ENCODE measurements at places on chromosomes 13 and 19.

DNA sequence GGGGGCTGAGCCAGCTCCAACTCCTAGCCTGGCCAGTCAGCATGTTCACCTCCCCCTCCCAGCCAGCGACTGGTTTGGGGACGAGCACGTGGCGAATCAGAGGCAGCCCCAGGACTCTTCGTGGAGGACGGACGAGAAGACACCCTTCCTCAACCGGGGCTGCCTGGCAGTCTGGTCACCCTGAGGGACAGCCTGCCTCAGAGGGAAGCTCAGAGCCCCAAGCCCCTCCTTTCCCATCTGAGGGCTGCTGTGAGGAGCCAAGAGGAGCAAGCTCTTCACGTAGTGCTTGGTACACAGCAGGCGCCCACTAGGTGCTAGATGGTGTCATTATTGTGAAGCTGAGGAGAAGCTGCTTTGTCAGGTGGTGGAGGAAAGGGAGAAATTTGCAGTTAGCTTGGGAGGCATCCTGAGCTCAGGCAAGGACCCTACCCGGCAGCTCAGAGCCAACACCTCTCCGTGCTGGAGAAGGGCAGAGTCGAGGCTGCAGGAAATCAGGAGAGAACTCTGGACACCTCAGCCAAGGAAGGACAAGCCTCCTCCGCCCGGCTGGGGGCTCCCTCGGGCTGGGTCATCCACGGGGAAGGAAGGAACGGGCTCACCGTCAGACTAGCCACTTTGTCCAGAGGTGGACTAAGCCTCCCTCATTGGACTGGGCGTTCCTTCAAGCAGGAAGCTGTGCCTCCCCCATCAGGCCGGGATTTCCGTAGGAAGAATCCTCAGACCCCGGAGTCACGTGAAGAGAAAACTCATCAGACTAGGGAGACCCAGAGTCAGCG, 14.9 kb upstream of the C2CD4C start:
- DNase-seq: no peak

- no peak for DNase-seq
Measured at GRCh38 chr19:54040003-54040402, 23.7 kb downstream of the VSTM1 start.

GRCh38 chr19:41449079-41449864, 6.3 kb downstream of the ERICH4 start:
- DNase-seq: no peak

- DNase-seq: no peak
Measured at GRCh38 chr19:34556488-34556887, 74.9 kb downstream of the WTIP start.

DNA sequence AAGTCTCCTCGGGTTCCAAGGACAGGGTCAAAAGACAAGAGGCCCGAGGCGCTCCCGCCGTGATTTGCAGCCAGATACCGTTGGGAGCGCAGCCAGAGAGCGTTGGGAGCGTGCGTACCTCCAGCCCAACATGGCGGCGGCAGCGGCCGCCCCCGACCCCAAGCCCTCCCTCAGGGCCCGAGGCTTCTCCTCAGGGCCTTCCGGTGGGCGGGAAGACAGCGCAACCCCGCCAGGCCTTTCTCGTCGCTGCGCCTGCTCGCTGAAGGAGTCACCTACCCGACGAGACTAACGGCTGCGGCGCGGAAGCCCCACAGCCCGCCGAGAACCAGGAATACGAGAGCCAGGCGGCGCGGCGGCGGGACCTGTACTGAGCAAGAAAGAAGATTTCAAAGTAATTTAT, 3.2 kb upstream of the ZNF850 start:
- DNase-seq: no peak

GRCh38 chr19:30046522-30046921, 104.5 kb downstream of the URI1 start:
- no peak for DNase-seq

- DNase-seq: no peak
Measured at GRCh38 chr13:55653497-55653896, 1487.2 kb upstream of the PRR20A start.

DNA sequence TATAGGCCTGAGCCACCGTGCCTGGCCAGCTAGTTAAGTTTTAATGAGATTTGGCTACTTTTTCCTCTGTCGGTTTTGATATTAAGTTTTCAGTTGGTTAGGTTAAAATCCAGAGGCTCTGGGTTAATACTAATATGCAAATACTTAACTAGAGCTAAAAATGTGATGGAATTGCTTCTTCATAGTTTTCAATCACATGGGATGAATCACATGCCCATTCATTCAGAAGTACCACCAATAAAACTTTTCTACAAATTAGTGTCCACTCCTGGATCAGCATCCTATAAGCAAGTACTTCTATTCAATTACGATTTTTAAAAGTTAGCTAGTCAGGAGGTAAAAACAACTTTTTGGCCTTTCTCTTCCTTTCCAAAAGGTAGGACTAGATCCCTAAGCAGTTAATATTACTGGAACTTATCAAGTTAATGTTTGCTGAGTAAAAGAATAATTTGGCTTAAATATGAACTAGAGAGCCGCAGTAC, 4.3 kb downstream of the SLC25A30 start:
- no peak for DNase-seq

- DNase-seq: no peak
Measured at GRCh38 chr13:99692854-99693253, 191.6 kb downstream of the TM9SF2 start.

DNA sequence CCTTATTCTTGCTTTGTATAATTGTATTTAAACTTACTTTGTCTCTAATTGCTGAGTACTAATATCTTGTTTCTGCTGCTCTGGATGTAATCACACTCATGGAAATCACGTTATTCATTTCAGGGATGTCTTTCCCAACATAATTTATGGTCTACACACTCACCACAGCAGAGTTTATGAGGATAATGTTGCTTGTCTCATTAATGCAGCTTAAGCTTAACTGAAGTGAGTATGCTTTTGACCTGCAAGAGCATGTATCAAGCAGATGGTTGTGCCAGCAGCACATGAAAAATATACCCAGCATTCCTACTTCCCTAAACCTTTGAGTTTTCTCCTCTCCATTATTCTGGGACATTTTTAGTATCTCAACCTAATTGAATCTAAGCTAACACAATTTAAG, 1080.9 kb downstream of the SLITRK5 start:
- no peak for DNase-seq

- DNase-seq: no peak
Measured at GRCh38 chr19:46536391-46536790, 40.7 kb upstream of the PNMA8B start.

GRCh38 chr13:47945738-47946137, 55.3 kb downstream of the SUCLA2 start:
- peak; percentile 38 for DNase-seq

GRCh38 chr13:113302986-113303385, 5.9 kb downstream of the LAMP1 start:
- DNase-seq: no peak

- no peak for DNase-seq
Measured at GRCh38 chr19:47352095-47352494, 3.0 kb downstream of the DHX34 start.

DNA sequence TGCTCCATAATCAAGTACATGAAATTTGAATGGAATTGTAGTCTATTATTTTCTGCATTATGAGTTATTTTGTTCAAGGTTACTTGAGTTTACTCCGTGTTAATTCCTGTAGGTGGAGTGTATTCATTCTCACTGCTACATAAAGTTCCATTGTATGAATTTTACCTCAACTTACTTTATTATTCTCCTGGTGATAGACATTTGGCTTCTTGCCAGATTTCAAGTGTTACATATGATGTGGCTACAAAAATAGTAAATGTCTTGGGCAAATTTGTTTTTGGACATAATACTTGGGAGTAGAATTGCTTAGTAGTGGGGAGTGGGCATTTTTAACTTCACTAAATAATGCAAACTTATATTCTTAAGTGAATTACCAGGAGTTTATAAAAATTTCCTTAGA, 328.9 kb downstream of the SHISA2 start:
- DNase-seq: no peak

GRCh38 chr19:2287585-2288337, 5.8 kb upstream of the PEAK3 start:
- no peak for DNase-seq

Measured in AG04449 (cell line).